ENCODE measurements at places on chromosomes 3 and 15. TPM values are rescaled to one million over a fixed set of nuclear protein-coding genes. Genes with fewer than 3 reads are reported as not detected.

- no peaks in the 10 kb centered on the region for H3K36me3 ChIP-seq
- H3K4me3 ChIP-seq, result no peak overlapping the region
- no peak overlapping the region for H3K27ac ChIP-seq
- no peaks in the 10 kb centered on the region for H3K27me3 ChIP-seq
Measured at GRCh38 chr15:60804986-60805949, 326.3 kb upstream of the ICE2 start.

APOD gene
- total RNA-seq, result not detected

PSMA4 gene
- 69.6 TPM for total RNA-seq

- H3K4me1 ChIP-seq, result peaks cover 39% of the 10 kb centered on the region
- H3K27ac ChIP-seq, result no peak overlapping the region
- no peak overlapping the region for H3K4me3 ChIP-seq
- H3K27me3 ChIP-seq, result no peaks in the 10 kb centered on the region
- H3K36me3 ChIP-seq, result no peaks in the 10 kb centered on the region
Measured at GRCh38 chr3:45911511-45912226, 25.3 kb downstream of the CCR9 start.

DNA sequence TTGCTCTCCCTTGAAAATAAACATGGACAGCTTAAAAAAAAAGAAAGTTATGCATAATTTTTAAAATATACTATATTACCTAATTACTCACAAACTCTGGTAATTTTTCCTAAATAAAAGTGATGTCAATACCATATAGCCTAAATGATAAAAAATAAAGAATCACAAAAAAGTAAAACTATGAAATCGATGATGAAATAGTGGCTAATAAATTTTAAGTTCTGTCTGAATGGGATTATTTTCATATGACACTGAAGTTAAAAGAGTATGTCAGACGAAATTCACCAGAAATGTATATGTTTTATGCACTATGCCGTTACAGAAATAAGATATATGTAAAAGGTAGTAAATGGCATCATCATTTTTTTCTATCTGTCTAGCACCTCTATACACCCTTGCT lies 51.4 kb downstream of the FSIP1 start:
- H3K4me3 ChIP-seq, result no peak overlapping the region
- H3K27me3 ChIP-seq, result no peaks in the 10 kb centered on the region
- no peak overlapping the region for H3K27ac ChIP-seq
- DNase-seq, result no peak
- H3K36me3 ChIP-seq, result no peaks in the 10 kb centered on the region

RARB gene
- total RNA-seq, result not detected

DNA sequence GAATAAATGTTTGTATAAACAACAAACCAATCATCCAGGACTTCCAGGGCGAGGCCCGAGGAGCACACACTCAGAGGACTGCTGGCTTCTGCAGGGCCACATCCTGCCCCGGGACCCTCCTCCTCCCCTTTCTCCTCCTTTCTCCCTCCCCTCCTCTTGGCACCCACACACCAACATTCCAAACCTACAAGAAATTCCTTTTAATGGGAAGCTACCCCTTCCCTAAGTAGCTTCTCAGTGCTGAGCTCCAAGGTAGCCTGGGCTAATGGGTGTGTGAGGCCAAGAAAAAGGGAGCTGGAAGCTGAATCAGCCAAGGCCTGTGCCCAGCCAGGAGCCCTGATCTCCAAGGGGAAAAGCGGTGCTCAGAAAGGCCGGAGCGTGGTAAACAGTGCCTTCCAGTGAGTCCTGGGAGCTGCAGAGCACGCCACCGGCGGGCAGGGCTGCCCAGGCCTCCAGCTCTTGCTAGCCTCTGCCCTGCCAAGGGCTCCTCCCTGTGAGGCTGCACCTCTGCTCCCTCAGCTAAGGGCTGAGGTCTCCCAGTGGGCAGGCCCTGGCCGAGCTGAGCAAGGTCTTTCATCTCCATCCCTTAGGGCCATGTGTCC lies 3.9 kb downstream of the ITIH3 start:
- H3K27ac ChIP-seq, result no peak overlapping the region
- H3K36me3 ChIP-seq, result no peaks in the 10 kb centered on the region
- DNase-seq, result no peak
- no peaks in the 10 kb centered on the region for H3K27me3 ChIP-seq

GRCh38 chr15:41276831-41277230 lies 45.8 kb downstream of the CHP1 start:
- H3K27ac ChIP-seq, result no peak overlapping the region
- H3K27me3 ChIP-seq, result no peaks in the 10 kb centered on the region
- peaks cover 7% of the 10 kb centered on the region for H3K36me3 ChIP-seq
